Stimulated activated CD8-positive, alpha-beta memory T cell treated with anti-CD3 and anti-CD28 coated beads, Interleukin-2, amount 100 ng/mL, for 1 hour (primary cell): ENCODE measurements at places on chromosomes 1 and 21.
A peak's percentile ranks its signal among the peaks of the same experiment; 100 is the strongest.

- DNase-seq = no peak
Observed at GRCh38 chr1:81672766-81673165, 128.0 kb upstream of the ADGRL2 start.

GRCh38 chr1:39654291-39654690, 14.8 kb upstream of the HEYL start:
- DNase-seq = no peak

GRCh38 chr1:75522389-75522788, 88.5 kb downstream of the SLC44A5 start:
- no peak for DNase-seq

DNA sequence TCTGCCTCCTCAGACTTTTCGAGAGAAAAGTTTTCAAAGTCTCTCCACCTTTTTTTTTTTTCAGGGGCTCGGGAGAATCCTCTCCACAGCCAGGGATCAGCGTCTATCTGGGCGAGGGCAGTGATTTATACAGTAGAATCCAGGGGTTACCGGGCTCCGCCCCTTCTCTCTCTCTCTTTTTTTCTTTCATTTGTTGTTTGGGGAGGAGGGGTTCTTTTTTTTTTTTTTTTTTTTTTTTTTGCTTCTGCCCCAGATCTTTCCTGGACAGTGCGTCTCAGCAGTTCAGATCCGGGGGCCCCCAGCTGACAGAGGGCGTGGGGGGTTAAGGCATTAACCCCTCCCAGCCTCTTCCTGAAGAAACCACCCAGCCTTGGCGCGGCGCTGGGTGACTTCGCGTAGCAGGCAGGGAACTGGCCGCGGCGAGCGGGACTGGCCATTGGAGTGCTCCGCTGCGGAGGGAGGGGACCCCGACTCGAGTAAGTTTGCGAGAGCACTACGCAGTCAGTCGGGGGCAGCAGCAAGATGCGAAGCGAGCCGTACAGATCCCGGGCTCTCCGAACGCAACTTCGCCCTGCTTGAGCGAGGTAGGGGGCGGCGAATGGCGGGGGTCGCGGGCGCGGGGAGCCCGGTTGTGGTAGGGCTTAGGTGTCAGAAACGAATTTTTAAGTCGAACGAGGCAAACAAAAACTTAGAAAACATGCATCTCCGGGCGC, at the start of gene S1PR1:
S1PR1 (plus strand) TSS at position 504 of the 713 bp plus-strand sequence. CDS start 1,966 bp downstream, outside the sequence.
- DNase-seq = peak; percentile 53

- no peak for DNase-seq
Observed at GRCh38 chr1:231857609-231858135, 231.1 kb downstream of the DISC1 start.

GRCh38 chr1:154772056-154772455, 98.0 kb downstream of the KCNN3 start:
- DNase-seq = no peak

DNA sequence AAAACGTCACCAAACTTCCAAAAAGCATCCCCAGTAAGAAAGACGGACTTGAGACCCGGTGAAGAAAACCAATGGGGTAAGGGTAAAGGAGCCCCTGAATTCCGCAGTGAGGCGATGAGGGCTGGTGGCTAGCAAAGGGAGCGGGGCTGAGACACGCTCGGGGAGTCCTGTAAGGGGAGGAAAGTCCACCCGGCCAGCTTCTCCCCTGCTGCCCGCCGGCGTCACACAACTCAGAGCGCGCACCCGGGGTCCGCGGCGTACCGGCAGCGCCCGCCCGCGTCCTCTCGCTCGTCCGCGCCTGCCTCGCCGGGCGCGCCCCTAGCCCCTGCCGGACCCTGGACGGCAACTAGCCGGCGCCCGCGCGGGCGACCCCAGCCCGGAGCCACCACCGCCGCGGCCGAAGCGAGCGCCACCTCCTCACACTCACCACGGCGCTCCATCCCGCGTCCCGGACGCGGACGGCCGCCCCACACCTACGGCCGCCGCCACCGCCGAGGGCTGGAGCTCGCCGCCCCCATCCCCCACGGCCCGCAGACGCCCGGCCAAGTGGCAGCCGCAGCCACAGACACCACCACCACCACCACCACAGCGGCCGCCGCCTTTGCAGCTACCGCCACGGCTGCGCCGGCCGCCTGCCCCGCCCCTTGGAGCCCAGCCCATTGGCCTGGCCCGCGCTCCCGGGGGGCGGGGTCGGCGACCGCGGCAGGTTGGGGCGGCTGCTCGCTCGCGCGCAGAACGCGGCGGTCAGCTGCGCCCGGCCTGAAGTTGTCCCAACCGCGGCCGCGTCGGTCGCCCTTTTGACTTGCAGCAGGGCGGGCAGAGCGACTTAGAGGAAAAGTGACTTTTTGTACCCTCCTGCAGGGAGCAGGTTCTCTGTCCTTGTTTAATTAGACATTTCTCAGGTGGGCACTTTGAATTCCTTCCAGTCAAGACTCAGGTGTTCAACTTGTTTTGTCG, 10.0 kb upstream of the ARHGAP29 start:
- no peak for DNase-seq

DNA sequence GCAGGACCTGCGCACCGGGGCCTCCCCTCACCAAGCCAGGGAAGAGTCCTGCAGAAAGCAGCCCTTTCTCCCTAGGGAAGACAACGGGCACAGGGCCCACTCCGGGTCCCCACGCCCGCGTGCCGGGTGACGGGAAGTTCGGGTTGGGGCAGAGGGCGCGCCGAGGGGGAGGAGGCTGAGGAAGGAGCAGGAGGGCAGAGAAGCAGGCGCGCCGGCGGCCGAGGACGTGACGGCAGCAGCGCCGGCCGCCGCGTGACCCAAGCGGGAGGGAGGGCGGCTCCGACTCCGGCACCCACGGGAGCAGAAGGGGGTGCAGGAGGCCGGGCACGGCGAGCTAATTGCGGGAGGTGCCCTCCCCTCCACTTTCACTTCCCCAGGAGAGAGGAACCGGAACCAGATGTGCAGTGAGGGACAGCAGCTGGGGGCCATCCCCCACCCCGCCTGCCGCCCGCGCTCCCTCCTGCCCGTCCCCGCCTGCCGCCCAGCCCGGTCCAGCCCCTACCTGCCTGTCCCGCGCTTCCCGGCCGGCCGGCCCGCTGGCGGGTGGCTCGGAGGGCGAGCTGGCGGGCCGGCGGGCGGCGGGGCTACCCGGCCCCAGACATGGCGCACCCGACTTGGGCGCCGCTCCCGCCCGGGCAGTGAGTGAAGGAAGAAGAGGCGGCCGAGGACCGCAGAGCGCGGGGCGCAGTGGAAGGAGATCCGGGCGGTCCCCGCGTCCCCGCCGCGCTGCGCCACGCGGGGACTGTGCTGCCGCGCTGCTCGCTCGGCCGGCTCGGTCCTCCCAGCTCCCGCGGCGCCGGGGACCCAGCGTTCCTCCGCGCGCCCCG, 510 bp downstream of the DENND4B start:
- DNase-seq = peak; percentile 48

GRCh38 chr1:44605914-44606615, 68.2 kb downstream of the TMEM53 start:
- DNase-seq = no peak

DNA sequence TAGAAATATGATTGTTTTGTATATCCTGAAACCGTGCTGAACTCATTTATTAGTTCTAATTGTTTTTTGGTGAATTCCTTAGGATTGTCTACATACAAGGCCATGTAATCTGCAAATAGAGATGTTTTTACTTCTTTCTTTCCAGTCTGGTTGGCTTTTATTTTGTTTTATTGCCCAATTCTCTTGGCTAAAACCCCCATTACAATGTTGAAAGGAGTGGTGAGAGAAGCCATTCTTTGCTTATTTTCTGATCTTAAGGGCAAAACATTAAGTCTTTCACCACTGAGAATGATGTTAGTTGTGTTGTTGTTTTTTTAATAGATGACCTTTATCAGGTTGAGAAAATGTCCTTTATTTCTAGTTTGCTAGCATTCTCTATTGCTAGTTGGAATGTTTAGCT, 157.3 kb downstream of the NTMT2 start:
- no peak for DNase-seq

DNA sequence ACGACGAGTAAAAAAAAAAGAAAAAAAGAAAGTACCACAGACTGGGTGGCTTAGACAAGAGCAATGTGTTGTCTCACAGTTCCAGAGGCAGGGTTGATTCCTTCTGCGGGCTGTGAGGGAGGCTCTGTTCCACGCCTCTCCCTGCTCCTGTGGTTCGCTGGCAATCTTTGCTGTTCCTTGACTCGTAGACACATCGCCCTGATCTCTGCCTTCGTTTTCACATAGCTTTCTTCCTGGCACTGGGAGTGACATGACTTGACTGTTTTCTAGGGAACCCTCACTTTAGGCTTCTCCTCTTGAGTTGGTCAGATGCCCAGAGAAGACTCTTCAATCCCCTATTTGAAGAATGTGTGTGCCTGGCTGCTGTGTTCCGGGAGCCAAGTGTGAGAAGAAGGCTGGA, 133.6 kb downstream of the TM2D1 start:
- no peak for DNase-seq

DNA sequence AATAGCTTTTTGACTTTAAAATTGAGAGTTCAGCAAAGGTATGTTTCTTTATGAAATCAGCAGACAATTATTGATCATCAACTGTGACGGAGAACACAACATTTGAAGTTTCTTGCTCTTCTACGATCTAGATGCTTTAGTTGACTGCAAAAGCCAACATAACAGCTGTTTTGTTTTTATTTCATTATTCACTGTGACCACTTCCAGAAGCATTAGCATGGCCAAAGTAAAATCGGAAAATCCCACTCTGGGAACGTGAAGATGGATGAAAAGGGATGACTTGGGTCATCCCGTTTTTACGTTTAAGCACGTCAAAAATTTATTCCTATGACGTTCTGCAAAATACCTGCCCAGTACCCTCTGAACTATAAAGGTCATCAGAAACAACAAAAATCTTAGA, 833.0 kb upstream of the ADAMTS5 start:
- no peak for DNase-seq

- no peak for DNase-seq
Observed at GRCh38 chr1:38848071-38848470, 11.5 kb downstream of the RRAGC start.

GRCh38 chr1:57966751-57967406, 543.0 kb upstream of the DAB1 start:
- DNase-seq = no peak

DNA sequence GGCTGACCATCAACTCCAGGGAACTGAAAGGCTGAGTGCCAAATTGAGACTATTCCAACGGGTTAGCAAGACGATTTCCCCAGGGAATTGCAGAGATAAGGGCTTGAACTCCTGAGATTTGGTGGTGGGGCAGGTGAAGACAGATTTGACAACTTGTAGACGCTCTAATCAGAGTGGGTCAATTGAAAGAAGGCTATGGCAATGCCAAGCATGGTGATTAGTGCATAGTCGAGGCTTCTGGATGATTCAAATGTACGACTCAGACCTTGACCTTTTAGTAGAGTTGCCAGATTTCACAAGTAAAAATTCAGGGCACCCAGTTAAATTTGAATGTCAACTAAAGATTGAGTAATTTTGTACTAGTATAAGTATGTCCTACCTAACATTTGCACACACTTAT, 302.1 kb upstream of the SPAG17 start:
- DNase-seq = no peak

- DNase-seq = no peak
Observed at GRCh38 chr1:204199579-204199978, 3.3 kb upstream of the KISS1 start.

- DNase-seq = no peak
Observed at GRCh38 chr1:236013330-236013729, 51.6 kb downstream of the NID1 start.

- DNase-seq = no peak
Observed at GRCh38 chr1:201505503-201505890, 1.4 kb downstream of the CSRP1 start.

DNA sequence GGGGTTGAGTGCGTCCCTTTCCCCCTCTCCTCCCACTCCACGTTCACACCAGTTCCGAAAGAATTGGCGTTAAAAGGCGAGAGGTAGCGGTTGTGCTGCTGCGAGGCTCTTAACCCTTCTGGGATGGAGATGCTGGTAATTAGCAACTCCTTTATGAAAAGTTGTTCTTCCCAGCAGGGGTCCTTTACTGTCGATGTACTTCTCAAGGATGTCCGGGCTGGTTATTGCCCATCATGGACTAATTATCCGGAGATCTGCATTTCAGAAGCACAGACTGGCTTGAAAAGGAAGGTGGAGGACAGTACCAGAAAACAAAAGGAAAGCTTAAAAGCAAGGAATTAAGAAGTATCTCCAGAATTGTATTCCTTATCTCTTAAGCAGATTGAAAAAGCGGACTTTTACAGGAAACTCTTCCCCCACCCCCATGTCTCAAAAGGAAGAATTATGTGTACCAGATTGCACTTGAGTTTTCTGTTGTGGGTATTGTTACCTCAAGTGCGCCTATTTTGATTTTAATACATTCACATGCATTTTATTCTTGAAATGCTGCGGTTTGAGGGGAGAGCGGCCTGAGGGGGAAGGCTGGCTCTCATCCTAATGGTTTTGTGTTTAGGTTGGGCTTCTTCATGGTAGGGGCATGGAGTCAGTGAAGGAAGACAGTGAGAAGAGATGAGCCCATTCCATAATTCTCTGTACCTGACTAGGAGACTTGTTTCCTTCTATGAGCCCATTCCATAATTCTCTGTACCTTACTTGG, 1.5 kb downstream of the AK4 start:
- no peak for DNase-seq

DNA sequence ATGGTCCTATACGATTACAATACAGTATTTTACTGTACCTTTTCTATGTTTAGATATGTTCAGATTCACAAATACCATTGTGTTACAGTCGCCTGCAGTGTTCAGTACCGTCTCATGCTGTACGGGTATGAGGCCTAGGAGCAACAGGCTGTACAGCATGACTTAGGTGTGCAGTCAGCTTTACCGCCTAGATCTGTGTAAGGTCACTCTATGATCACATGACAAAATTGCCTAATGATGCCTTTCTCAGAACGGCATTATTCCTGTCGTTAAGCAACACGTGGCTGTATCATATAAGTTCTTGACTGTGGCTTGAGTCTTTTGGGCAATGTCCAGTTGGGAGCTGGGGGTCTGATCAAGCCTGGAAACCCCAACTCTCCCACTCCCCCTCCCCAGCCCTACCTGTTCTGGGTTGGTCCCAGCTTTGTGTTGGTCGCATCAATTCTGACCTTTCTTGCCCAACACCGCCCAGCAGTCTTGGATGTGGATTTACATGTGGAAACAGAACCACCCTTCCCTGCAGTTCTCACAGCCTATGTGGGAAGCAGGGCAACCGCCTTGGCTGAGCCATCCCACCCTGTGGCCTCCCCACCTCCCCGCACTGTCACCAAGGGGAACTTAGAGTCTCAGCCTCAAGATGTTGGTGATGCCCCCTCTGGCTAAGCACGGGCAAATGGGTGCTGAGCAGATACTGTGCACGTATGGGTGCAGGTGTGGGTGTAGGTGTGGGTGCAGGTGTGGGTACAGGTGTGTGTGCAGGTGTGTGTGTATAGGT, 80.2 kb upstream of the ACTL8 start:
- no peak for DNase-seq

- no peak for DNase-seq
Observed at GRCh38 chr21:34511181-34511580, 829 bp downstream of the KCNE1 start.
